Thyroid gland (tissue), 4 donors: ENCODE measurements at places on chromosomes 16 and 17.
A peak's percentile ranks its signal among the peaks of the same experiment; 100 is the strongest.

GRCh38 chr16:74950511-74950910, 34.4 kb downstream of the WDR59 start:
- H3K36me3 ChIP-seq = peaks cover 20% of the 10 kb centered on the region
- no peaks in the 10 kb centered on the region for H3K27me3 ChIP-seq
- H3K27ac ChIP-seq = peak overlapping the region; percentile 27
- H3K4me3 ChIP-seq = no peak overlapping the region
- peak; percentile 28 for DNase-seq

DNA sequence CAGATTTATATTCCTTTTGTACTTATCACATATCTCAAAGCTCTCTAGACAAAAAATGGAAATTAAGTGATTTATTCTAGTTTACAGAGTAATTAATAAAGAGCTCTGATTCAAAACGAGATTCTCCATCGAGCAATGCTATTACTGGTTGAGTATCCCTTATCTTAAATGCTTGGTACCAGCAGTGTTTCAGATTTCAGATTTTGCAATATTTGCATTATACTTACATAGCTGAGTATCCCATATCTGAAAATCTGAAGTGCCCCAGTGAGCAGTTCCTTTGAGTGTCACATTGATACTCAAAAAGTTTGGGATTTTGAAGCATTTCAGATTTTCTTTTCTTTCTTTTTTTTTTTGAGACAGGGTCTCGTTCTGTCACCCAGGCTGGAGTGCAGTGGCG, 57.4 kb upstream of the STAC2 start:
- no peaks in the 10 kb centered on the region for H3K27me3 ChIP-seq
- no peak overlapping the region for H3K4me3 ChIP-seq

GRCh38 chr16:50964491-50964890, 186.6 kb downstream of the SALL1 start:
- no peaks in the 10 kb centered on the region for H3K36me3 ChIP-seq
- no peak overlapping the region for H3K27ac ChIP-seq
- H3K27me3 ChIP-seq = no peaks in the 10 kb centered on the region
- no peak overlapping the region for H3K4me3 ChIP-seq
- H3K4me1 ChIP-seq = peaks cover 18% of the 10 kb centered on the region

GRCh38 chr17:42704837-42705494, 22.6 kb downstream of the CNTNAP1 start:
- peaks cover 96% of the 10 kb centered on the region for H3K36me3 ChIP-seq
- H3K4me1 ChIP-seq = no peaks in the 10 kb centered on the region
- H3K27ac ChIP-seq = no peak overlapping the region
- DNase-seq = no peak
- H3K27me3 ChIP-seq = no peaks in the 10 kb centered on the region

DNA sequence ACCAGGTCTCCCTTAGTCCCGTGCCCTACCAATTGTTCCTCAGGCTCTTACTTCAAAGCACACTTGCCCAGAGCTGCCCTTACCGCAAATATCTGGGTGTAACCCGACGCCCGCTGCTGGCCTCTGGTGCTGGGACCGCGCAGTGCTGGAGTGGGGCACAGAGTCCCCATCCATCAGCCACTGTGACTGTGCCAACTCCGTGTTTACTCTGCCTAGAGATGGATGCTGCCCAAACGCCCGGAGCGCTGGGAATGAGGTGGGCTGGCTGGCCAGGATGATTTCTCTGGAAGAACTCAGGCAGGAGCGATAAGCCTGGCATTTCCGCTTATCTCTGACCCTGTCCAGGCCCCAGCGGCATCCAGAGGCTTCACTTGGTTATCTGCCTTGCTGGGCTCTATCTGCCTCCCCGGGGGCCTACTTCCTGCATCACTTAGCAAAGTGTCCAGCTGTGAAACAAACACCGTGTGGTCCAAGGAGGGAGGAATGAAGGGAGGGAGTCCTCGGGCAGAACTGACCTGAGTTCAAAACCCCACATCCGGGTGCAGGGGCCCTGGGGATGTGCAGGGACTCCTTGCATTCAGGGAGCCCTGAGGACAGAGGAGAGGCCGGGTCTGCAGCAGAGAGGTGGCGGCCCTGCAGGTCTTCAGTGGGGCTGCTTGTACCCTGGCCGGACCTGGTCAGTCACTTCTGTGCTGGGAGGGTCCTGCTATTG, 9.4 kb upstream of the MYLK3 start:
- no peaks in the 10 kb centered on the region for H3K4me1 ChIP-seq
- H3K27me3 ChIP-seq = no peaks in the 10 kb centered on the region
- H3K36me3 ChIP-seq = no peaks in the 10 kb centered on the region
- H3K27ac ChIP-seq = no peak overlapping the region
- no peak overlapping the region for H3K4me3 ChIP-seq

DNA sequence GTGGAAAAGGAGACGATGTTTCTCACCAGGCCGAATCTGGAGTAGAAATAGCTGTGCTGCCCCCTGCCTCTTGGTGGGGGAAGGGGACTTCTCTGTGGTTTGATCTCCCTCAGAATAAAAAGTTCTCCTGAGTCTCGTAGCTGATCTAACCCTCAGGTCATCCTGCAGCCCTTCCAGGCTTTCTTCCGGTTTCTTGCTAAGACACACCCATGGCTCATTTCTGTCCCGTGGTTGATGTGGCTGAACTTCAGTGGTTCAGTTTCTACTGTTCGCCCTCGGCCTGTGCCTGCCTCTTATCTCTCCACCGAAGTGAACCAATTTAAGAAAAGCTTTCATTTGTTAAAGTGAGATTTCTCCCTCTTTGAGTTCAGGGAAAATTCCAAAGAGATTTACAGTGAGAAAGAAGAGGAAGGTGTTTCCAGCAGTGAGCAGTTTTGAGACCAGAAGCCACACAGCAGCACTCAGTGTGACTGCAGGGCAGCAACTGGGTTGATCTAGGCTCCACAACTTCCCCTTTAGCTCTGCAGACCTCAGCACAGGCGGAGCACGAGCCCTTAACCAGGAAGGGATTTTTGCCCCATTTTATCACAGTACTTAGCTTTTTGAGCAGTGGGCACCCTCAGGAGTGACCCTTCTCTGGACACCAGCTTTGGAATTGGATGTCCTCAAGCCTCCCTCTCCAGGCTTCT, 34.9 kb upstream of the CACNG5 start:
- H3K27me3 ChIP-seq = no peaks in the 10 kb centered on the region
- H3K4me3 ChIP-seq = no peak overlapping the region
- H3K4me1 ChIP-seq = no peaks in the 10 kb centered on the region
- no peaks in the 10 kb centered on the region for H3K36me3 ChIP-seq

DNA sequence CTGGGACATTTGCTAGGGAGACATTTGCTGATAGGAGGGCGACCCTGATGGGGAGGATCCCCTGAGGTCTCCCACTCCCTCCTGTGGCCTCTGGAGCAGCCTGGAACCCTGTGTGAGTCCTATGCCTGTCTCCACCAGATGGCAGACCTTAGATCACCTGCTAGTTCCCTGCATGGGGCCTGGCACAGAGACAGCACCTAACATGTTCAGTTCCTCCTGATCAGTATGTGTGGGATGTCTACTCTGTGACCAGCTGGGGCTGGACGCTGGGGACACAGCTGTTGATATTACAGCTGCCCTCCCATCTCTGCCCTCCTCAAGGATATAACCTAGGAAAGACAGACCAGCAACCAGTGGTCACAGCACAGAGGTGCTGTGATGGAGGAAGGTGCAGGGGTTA, 1.1 kb upstream of the ADCY7 start:
- no peaks in the 10 kb centered on the region for H3K4me1 ChIP-seq
- DNase-seq = no peak
- no peak overlapping the region for H3K4me3 ChIP-seq
- no peaks in the 10 kb centered on the region for H3K27me3 ChIP-seq

DNA sequence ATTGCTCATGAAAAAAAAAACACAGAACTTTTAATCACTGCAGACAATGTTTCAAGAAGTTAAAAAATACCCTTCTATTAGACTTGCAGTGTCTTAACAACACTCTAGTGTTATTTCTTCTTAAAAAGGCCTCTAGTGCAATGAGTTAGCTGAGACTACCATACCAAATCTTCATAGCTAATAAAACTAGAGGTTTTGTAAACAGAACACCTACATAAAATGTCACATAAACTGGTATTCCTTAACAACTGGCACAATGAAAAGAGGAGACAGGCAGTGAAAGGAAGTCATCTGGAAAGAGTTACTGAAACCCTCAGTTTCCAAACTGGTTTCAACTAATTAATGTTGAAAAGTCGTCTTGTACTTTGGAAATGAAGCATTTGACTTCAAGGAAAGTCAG, 394.2 kb upstream of the PMFBP1 start:
- no peaks in the 10 kb centered on the region for H3K27me3 ChIP-seq
- no peak for DNase-seq
- no peaks in the 10 kb centered on the region for H3K36me3 ChIP-seq
- no peaks in the 10 kb centered on the region for H3K4me1 ChIP-seq

DNA sequence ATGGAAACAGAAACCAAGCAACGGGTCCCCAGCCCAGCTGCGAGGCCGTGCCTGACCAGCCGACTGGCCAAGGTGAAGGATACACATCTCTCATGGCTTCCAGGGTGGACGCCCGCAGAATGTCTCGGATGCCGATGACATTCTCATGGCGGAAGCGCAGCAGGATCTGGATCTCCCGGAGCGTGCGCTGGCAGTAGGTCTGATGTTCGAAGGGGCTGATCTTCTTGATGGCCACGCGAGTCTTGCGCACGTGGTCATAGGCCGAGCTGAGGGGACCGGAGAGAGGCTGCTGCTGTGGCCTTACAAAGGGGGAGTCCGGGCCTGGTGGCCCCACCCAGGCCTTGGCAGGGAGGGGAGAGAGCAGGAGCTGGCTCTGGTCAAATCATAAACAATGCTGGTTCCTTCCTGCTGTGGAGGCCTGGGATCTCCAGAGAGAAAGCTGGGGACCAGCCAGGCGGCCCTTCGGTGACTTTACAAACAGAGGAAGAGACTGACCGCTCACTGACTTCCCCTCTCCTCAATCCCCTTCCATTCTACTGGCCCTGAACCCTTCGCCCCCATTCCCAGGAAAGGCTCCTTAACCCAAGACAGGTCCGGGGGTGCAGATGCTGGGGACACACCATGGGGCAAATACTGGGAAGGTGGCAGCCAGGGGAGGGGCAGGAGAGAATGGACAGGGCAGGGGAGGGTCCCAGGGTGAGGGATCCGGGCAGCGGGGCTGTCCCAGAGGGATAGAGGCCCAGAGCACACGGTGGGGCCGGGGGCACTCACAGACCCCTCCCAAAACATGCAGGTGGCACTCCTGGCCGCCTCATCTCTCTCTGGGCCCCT, 1.1 kb downstream of the MAPK3 start:
- peaks cover 16% of the 10 kb centered on the region for H3K36me3 ChIP-seq
- DNase-seq = peak; percentile 55
- H3K27me3 ChIP-seq = no peaks in the 10 kb centered on the region
- peak overlapping the region; percentile 95 for H3K27ac ChIP-seq

- no peak for DNase-seq
- peaks cover 11% of the 10 kb centered on the region for H3K4me1 ChIP-seq
- H3K27ac ChIP-seq = no peak overlapping the region
- H3K27me3 ChIP-seq = no peaks in the 10 kb centered on the region
Observed at GRCh38 chr17:67655478-67656148, 62.1 kb upstream of the NOL11 start.

GRCh38 chr16:74586948-74587347, 20.0 kb downstream of the GLG1 start:
- H3K27me3 ChIP-seq = no peaks in the 10 kb centered on the region
- no peaks in the 10 kb centered on the region for H3K36me3 ChIP-seq
- H3K4me1 ChIP-seq = peaks cover 15% of the 10 kb centered on the region
- no peak overlapping the region for H3K27ac ChIP-seq
- no peak overlapping the region for H3K4me3 ChIP-seq
- no peak for DNase-seq

DNA sequence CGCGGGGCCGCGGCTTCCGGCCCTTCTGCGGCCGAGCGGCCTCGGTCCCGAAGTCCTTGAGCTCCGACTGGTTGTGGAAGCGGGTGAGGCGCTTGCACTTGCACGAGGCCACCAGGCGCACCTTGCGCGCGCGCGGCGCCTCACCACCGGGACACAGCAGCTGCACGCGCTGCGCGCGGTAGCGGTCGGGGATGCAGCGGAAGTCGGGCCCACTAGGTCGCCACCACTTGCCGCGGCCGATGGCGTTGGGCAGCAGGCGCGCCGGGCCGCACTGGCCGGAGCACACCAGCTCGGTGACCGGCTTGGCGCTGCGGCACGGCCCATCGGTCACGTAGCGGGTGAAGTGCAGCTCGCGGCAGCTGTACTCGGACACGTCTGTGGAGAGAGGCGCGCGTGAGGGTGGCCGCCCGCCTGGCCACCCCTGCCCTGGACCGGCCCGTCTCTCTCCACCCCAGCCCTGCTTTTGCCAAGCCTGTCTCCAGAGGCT, 3.2 kb downstream of the SOST start:
- peak; percentile 44 for DNase-seq
- H3K4me1 ChIP-seq = peaks cover 10% of the 10 kb centered on the region
- no peaks in the 10 kb centered on the region for H3K27me3 ChIP-seq
- H3K36me3 ChIP-seq = no peaks in the 10 kb centered on the region
- no peak overlapping the region for H3K27ac ChIP-seq

DNA sequence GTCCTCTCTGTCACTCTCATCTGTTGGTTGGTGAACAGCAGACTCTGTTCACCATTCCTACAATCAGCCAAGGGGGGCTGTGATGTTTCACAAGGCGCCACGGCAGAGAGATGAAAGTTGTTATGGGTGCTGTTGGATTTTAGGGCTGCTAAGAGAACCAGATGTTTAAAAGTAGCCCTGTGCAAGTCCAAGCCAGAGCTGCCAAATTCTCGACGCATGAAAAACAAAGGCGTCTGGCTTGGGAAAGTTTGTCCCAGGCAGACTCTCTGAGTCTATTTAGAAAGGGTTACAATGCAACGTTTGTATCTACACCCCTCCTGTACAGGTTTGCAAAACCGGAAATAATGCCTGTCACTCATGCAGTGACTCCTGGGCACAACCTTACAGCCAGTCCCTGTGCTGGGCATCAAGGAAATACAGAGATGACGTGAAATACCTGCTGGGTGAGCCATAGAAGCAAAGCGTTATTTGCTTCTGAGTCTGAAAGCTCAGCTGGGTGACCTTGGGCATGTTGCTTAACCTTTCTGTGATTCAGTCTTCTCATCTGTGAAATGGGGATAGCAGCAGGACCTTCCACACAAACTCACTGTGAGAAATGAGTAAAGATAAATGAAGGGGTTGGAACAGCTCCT, 74.8 kb downstream of the XYLT1 start:
- no peak overlapping the region for H3K4me3 ChIP-seq
- H3K4me1 ChIP-seq = peaks cover 52% of the 10 kb centered on the region
- peak overlapping the region; percentile 5 for H3K27ac ChIP-seq

GRCh38 chr17:64250233-64250835, 12.7 kb downstream of the TEX2 start:
- no peaks in the 10 kb centered on the region for H3K36me3 ChIP-seq
- H3K27me3 ChIP-seq = no peaks in the 10 kb centered on the region
- no peak overlapping the region for H3K4me3 ChIP-seq
- peak overlapping the region; percentile 77 for H3K27ac ChIP-seq
- peak; percentile 66 for DNase-seq
